Fibroblast of skin of left biceps (primary cell): ENCODE measurements at places on chromosomes 4 and X.

DNA sequence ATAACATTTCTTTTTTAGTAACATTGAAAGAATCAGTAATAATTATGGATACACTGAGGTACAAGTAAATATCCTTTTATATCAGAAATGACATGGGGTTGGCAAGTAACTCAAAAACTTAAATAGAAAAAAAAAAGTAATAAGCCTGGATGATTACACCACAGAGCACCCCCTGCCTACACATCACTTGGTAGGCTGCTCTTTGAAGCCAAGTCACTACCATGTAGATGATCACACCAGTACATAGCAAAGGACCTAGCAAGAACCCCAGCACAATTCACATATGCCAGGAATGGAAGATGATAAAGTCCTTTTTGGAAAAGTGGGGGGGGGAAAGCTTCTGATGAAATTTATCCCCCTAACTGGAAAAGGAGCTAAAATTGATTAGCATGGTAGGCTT lies 56.9 kb downstream of the METTL14 start:
- DNase-seq = no peak

GRCh38 chr4:45370408-45370807 lies 644.1 kb upstream of the GNPDA2 start:
- DNase-seq = no peak

DNA sequence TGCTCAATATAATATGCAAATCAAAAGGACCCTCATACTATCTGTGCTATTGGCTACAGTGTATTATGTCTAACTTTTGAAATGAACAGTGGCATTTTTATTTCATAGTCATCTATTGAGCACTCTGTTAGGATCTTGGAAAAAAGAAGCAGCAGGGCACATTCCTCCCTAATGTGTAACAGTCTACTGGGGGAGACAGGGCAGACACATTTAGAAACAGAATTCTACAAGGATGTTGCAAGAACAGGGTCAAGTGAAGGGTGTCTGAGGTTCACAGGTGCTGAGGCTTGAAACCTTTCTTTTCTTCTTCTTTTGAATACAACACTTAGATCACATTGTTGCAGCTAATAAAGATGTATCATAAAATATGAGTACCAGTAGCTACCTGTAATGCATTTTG lies 129.7 kb upstream of the SLC4A4 start:
- DNase-seq = no peak

- DNase-seq = no peak
Observed at GRCh38 chr4:185263419-185263818, 54.0 kb downstream of the SNX25 start.

DNA sequence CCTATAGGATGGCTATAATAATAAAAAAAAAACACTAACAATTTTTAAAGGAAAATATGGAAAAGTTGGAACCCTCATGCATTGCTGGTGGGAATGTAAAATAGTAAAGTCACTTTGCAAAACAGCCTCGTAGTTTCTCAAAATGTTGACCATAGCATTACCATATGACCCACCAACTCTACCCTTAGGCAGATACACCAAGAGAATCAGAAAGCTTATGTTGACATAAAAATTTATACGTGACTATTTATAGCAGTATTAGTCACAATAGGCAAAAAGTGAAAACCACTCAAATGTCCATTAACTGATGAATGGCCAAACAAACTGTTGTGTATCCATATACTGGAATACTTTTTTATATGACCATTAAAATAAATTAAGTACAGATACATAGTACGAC lies 19.8 kb upstream of the FAM241A start:
- no peak for DNase-seq

DNA sequence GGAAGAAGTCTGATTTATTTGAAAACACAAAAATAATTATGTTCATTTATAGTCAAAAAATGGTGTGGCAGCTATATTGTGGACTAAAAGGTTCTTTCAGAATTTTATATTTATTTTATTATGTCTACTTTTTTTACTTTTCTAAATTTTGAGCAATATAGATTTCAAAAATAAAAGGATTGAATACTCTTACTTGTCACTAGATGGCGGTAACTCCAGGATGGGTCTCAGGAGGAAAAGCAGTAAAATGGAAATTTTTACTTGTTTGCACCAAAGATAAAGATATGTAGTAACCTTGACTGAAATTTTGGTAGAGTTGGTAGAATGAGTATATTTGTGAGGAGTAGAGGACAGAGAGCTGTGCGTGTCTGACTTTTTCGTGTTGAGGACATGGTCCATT lies 14.5 kb upstream of the DACH2 start:
- DNase-seq = no peak

- DNase-seq = no peak
Observed at GRCh38 chrX:20711366-20711765, 444.7 kb upstream of the RPS6KA3 start.

GRCh38 chr4:55075823-55076716 lies 49.3 kb downstream of the KDR start:
- no peak for DNase-seq

- no peak for DNase-seq
Observed at GRCh38 chr4:153974452-153974851, 185.6 kb upstream of the SFRP2 start.

DNA sequence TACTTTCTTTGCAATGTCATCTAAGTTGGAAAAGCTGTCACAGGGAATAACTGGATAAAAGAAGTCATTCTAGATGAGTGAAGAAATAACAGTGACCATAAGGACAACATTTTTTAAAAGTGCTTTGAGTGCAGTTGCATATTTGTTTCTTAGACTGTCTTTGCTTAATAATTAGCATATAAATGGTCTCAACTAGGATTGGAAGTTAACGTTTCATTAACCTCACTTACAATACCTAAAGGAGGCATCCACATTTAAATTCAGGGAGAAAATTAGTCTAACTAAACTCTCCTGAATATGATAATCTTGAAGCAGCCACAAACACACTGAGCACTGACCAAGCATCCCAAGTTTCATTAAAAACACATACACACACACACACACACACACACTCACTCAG lies 780.7 kb downstream of the PCDH18 start:
- no peak for DNase-seq

DNA sequence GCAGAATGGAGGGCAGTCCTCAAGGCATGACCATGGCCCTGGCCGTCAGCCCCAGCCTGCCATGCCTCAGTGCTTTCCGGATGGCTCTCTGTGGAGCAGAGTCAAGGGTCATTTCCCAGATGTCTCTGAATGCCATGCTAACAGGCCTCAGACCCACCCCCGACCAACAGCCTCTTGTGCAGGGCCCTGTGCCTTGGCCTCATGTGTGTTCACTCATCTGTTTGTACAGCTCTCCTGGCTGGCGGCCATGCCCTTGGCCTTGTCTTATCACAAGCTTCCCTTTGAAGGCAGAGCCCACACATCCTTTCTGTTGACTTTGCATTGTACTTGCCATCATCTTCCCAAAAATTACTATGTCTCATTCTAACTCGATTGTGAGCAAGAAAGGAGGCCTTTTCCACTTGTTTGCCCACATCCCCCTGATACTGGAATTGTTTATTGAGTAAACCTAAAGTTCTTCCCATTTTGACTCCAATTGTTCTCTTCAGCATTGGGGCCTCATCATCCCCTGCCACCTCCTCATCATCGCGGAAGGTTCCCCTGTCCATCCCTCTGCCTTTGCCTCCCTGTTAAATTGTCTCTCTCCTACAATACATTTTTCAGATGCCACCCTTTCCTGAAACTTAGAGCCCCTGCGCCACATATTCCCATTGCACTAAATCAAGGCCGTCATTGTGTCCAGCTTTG lies 6.3 kb downstream of the CA5B start:
- DNase-seq = no peak

DNA sequence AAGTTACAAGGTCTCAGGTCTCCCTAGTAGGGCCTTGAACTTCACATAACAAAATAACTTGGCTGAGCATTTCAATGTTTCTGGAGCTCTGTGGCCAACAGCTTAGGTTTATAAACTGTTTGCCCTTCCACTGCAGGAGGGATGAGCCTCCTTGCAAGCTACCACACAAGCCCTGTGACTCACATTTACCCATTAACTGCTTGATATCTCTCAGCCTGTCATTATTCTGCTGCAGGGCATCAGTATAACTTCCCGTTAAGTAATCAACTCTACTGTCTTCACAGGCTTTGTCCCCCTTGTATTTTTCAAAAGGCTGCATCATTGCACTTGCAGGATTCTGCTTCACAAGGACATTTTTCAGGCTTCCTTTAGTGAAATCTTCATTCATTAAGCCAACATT lies 151.7 kb upstream of the CXCL13 start:
- no peak for DNase-seq

- DNase-seq = no peak
Observed at GRCh38 chr4:139508581-139509237, 47.3 kb downstream of the SETD7 start.

- DNase-seq = no peak
Observed at GRCh38 chr4:18398661-18399060, 377.1 kb upstream of the LCORL start.

DNA sequence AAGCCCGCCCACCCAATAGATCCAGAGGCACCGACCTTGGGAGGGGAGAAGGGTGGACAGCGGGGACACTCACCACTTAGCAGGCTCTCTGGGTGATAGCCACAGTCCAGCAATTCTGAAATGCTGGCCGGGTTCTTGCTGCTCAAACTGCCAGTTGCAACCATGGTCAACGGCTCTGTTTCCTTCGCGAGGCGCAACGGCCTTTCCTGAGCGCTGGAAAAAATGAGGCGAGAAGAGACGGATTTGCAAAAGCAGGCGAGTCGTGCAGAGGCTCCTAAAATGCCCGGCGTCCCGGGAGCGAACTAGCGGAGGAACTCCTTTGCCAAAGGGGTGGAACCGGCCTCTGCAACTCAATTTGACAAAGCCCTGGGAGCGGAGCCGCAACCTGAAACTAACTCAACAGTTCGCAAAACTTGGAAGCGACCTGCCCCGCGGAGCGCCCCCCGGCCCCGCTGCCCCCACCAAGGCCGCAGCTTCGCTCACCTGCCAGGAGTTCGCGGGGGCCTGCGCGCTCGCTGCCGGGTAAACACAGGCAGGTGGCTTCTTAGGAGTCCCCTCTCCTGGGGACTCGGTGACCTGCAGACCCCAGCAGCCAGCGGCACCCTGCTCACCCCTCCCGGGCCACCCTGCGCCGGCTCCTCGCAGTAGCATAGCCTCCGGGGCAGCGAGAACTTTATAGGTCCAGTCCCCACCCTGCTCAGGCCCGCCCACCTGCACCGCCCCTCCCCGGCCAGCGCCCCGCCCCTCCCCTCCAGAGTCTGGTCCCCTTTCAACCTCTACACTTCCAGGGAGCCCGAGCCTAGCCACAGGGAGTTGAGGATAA lies at the start of gene DDIT4L:
DDIT4L (minus strand) TSS at position 649 of the 823 bp plus-strand sequence; CDS start at position 164, 485 bp downstream.
- DNase-seq = no peak

GRCh38 chr4:6845027-6845426 lies 62.5 kb downstream of the KIAA0232 start:
- no peak for DNase-seq

DNA sequence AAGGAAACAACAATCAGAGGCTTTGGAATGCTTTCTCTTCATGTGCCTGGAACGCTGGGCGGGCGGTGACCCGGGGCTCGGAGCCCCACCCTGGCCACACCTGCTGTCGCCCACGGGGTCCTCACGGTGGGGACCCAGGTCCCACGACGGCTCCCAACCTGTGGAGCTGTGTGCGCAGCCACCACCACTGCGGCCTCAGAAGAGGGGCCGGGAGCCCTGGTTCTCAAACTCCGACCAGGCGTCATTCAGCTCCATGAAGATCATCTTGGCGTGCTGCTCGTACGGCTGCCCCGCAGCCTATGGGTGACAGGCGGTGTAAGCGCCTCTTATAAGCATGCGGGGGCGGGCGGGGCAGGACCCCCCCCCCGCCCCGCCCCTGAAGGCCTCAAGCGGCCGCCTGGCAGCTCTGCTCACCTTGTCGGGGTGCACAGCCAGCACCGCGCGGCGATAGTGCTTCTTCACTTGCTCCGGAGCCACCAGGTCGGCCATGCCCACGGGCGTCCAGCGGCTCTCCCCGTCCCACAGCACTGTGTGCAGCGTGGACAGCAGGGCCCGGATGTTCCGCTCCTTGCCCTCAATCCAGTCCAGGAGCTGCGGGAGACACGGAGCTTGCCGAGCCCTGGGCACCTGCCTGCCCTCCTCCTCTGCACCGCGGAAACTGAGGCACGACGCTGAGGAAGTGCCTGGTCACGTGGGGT lies 23.7 kb upstream of the CPLX1 start:
- DNase-seq = no peak

DNA sequence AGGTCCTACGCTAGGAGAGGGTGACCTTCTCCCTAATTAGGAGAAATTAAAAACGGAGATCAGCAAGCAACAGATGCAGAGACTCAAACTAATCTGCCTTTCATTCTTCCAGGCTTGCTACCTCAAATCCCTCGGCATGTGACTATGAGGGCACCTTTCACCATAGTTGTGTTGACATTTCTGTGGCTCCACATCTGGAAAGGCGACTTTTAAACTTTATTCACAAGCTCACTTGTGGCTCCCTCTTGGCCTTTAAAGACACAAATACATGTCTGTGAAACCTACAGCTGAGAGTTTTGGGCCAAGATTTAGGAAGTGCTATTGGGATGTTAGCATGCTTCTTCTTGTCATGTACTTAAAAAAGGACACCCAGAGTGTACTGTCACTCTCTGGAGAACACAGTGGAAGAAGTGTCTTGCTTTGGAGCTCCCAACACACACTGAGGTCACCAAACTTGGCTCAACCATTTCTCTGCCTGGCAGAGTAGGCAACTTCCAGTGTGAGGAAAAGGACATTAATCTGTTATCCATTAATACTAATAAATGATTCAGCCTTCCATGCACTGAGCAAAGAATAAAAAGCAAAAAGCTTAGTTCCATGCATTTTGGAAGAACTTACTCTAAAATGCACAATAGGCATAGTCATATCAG lies 60.1 kb downstream of the LDB2 start:
- DNase-seq = no peak

DNA sequence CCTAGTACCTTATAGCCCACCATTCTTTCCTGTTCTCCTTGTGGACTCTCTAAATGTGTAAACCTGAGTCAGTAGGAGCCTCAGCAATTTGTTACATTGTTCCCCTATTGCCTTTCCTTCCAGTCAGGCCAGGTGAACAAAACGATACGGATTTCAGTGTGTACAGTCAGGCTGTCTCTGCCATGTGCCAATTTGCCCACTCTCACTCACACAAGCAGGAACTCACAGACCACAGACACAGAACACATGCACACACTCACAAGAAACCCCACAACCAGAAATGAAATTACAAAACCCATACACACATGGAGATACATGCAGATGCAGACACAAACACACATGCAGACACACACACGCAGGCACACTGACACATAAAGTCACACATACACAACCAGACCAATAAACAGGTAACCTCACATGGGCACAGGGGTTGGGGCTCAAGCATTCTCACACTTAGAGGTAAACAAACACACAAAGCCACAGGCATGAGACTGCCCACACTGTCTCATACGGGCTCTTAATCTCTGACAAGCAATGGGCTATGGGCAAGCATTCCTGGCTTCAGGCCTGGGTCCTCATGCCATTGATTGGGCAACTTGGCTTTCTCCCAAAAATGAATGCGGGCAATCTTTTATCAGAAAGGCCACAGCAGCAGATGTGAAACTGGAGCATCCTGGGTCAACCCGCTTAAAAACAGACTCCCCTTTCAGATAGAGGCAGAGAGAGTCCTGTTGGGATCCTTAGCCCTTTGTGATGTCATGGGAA lies 68.7 kb downstream of the NBDY start:
- DNase-seq = no peak
